ENCODE measurements at places on chromosomes 6 and 20. TPM values are rescaled to one million over a fixed set of nuclear protein-coding genes. Genes with fewer than 3 reads are reported as not detected.

Gene SIRPB2
- 28.5 TPM for total RNA-seq

Gene LST1
- total RNA-seq: 18.9 TPM

Gene OR2B6
- not detected for total RNA-seq

DNA sequence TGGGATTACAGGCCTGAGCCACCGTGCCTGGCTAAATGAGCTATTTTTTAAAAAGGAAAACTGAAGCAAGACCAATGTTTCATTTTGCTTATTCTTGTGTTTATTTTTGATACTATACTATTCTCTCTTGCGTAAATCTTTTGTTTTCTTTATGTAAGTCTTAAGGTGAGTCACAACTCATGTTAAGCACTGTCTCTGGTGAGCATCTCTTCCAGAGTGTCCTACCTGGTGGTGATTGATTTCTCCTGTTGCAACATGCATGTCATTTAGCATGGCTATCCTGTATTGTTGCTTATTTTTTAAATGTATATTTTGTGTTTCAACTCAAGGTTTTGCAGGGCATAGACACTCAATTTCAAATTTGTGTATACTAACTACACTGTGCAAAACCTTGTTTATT, 336.0 kb downstream of the RFPL4B start:
- DNase-seq: no peak

- DNase-seq: no peak
These were observed 68.9 kb upstream of the NCOA3 start for GRCh38 chr20:47432834-47433210.

GRCh38 chr6:68754681-68755213, 119.7 kb downstream of the ADGRB3 start:
- DNase-seq: no peak

DNA sequence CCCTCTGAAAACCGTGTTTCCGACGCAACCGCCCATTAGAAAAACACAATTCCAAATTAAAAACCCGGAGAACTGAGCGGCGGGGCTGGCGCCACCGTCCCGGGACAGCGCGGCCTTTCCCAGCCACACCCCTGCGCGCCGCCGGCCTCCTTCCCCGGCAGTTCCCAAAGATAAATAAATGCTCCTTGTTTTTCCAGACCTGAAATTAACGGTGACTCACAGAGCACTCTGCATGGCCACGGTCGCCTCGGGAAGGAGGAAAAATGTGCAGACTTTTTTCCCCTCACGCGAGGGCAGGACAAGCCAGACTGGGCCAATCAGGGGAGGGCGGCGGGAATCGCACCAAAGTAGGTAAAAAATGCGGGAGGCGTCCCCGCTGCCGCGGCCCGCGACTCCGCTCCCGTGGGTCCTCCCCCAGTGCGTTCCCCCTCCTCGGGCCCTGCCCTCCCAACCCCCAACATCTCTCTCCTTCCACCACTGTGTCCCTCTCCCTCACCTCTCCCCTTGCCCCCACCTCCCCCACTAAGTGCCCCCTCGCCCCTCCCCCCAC, 828 bp upstream of the DSTN start:
- peak; percentile 77 for DNase-seq

DNA sequence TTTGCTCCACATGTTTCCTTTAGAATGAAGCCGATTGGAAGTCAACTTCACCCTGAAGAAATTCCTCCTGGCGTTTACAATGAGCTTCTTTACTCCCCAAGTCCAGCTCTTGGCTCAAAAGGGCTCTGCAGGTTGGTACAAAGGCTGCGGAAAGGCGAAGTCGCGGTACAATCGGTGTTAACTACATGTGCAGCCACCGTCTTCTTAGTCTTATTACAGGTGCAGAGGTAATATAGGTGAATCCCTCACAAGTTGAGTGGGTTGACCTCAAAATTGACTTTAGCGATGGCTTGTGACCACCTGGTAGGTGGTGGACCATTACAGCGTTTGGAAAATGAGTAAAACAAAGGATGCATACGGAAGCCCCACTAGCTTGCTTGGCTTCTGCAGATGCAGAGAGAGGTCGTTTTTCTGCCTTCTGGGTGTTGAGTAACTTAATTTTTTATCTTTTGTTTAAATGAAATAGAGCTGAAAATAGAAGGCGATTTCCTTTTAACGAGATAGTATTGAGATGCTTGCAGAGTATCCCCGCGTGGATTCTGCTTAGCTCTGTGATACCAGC, 98.0 kb downstream of the TRIM27 start:
- DNase-seq: no peak

DNA sequence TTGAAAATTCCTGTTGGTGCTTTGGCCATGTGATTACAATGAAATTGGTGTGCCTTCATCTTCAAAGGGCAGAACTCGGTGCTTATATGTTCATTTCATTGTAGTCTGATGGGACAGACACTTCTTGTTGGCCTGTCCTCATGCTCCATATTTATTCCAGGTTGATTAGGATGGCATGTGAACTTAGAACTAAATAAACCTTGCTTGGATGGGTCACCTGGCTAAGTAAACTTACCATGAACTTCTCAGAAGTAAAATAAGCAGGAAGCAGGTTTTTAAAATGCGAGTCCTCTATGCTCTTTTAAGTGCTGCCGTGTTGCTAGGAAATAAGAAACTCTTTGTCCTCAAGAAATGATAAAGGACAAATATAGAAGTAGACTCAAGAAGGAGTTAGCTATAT, 26.7 kb downstream of the ZDHHC14 start:
- DNase-seq: no peak

GRCh38 chr6:12415980-12416598, 125.9 kb downstream of the EDN1 start:
- no peak for DNase-seq

GRCh38 chr6:166902211-166902755, 54.1 kb downstream of the RNASET2 start:
- no peak for DNase-seq

Measured in tibial nerve (tissue), 4 donors.